ENCODE measurements at places on chromosomes 5 and 9. TPM values are rescaled to one million over a fixed set of nuclear protein-coding genes. Genes with fewer than 3 reads are reported as not detected.

The ACER2 gene
- total RNA-seq: 7.1 TPM

The ANKRD34B gene
- 0.25 TPM for total RNA-seq

The P4HA2 gene
- 8.9 TPM for total RNA-seq

The OSTF1 gene
- total RNA-seq: 9.3 TPM

The SPINK7 gene
- not detected for total RNA-seq

The CAMK4 gene
- 78.2 TPM for total RNA-seq

The ZNF483 gene
- 28.8 TPM for total RNA-seq

The PRXL2C gene
- total RNA-seq: 2.7 TPM

The OTP gene
- total RNA-seq: not detected

The EIF4E1B gene
- total RNA-seq: not detected

The GRXCR2 gene
- not detected for total RNA-seq

The RNF180 gene
- 48.9 TPM for total RNA-seq

The GBA2 gene
- 47.9 TPM for total RNA-seq

The PPP2R2B gene
- total RNA-seq: 91.0 TPM

The FOXD4L3 gene
- total RNA-seq: not detected

The ATP10B gene
- total RNA-seq: 3.9 TPM

The EQTN gene
- total RNA-seq: 1.2 TPM

The IFNK gene
- total RNA-seq: not detected

The ERAP2 gene
- 0.98 TPM for total RNA-seq

The DYNC2I2 gene
- 23.4 TPM for total RNA-seq

The C5orf58 gene
- not detected for total RNA-seq

The BAAT gene
- total RNA-seq: under 0.01 TPM

The CYLC2 gene
- not detected for total RNA-seq

The KCNV2 gene
- total RNA-seq: not detected

The NUTM2F gene
- not detected for total RNA-seq

The AQP7 gene
- total RNA-seq: not detected

The DPH7 gene
- 19.4 TPM for total RNA-seq

The REEP2 gene
- 73.5 TPM for total RNA-seq

The MARCOL gene
- not detected for total RNA-seq

The FBN2 gene
- total RNA-seq: 8.1 TPM

The ELOVL7 gene
- 3.9 TPM for total RNA-seq

The FNIP1 gene
- 50.4 TPM for total RNA-seq
